ENCODE measurements at places on chromosomes 13 and 19.

GRCh38 chr19:41912899-41913537, 15.2 kb downstream of the ERFL start:
- DNase-seq: no peak

- no peak for DNase-seq
These were observed 360 bp upstream of the ZNF69 start for GRCh38 chr19:11887234-11887610.

DNA sequence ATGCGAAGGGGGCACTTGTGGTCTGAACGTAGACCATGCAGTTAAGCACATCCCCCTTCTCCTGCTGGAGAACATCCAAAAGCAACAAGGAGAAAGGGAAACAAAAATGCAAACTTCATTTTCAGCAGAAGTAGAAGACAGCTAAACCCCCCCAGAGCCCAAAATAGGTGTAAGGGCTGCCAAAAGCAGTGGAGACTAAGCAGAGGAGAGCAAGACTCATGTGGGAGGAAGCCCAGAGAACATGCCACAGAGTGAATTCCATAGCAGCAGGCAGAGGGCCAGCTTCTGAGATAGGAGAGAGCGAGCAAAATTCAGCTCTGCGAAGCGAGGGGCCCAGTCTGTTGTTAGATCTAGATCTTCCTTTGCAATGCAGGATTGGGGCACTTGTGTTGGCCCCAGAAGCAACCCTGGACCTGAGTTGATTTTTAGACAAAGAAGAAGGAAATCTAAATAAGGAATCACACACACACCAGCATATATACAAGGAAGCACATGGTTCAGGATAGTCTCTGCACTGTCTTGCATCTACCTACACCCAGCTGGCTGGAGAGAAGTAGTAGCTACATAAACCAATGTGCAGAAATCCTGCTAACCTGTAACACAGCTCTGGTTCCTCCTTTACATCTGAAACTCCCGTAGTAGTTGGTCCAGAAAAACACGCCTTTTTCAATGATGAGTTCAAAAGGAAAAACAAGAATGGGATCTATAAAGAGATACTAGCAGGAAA, 199.6 kb downstream of the SPRY2 start:
- DNase-seq: no peak

DNA sequence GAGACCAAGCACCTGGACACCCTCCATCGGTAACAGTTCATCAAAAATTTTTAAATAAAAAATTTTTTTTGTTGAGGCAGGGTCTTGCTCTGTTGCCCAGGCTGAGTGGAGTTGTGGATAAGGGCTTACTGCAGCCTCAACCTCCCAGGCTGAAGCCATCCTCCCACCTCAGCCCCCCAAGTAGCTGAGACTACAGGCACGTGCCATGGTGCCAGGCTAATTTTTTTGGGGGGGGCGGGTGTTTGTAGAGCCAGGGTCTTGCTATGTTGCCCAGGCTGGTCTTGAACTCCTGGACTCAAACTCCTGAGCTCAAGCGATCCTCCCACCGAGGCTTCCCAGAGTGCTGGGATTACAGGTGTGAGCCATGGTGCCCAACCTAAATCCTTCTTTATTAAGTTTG, 4.7 kb downstream of the LGALS7B start:
- no peak for DNase-seq

- DNase-seq: no peak
These were observed 15.9 kb upstream of the USPL1 start for GRCh38 chr13:30601836-30602235.

- no peak for DNase-seq
These were observed 81.5 kb upstream of the MBNL2 start for GRCh38 chr13:97140611-97141010.

- DNase-seq: peak; percentile 6
These were observed 19.6 kb downstream of the CELF5 start for GRCh38 chr19:3243819-3244700.

All from stimulated activated CD4-positive, alpha-beta T cell treated with anti-CD3 and anti-CD28 coated beads, Interleukin-4, amount 100 ng/mL, for 4 hours (primary cell).